ENCODE measurements at places on chromosomes 2 and 18.

GRCh38 chr2:239443666-239444567, 43.1 kb upstream of the HDAC4 start:
- DNase-seq: no peak

- DNase-seq: no peak
These were observed 1.4 kb downstream of the RPRD1A start for GRCh38 chr18:36066001-36066400.

GRCh38 chr2:237539681-237540080, 26.7 kb upstream of the PRLH start:
- no peak for DNase-seq

DNA sequence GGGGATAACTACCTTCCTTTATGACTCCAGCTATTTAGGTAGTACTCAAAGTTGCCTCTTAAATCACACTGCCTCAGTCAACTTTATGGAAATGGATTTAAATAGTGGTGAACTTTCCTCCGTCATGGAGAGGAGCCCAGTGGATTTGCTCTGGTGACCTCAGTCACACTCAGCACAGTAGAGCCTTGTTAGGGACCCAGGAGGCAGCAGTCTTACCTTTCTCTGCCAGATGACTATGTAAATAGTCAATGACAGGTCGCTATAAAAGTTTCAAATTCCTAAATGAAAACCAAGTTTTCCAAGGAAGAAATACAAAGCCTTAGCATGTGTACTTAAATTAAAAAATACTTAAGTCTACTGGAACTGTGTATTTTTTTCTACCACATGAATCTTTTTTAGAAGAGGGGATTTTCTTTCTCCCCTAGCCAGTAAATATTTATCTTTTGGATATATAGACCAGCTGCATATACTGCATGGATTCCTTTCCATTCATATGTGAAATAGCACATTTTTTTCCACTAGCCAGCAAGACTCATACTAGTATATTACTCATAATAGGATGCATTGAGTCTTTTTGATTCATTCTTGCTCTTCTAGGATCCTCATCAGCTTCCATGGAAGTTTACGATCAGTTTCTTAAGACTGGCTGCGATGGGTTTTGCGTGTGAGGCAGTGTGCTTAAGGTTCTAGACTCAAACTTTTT, 147.1 kb downstream of the FMNL2 start:
- no peak for DNase-seq

- peak; percentile 64 for DNase-seq
These were observed 88.7 kb downstream of the TFCP2L1 start for GRCh38 chr2:121196132-121196848.

DNA sequence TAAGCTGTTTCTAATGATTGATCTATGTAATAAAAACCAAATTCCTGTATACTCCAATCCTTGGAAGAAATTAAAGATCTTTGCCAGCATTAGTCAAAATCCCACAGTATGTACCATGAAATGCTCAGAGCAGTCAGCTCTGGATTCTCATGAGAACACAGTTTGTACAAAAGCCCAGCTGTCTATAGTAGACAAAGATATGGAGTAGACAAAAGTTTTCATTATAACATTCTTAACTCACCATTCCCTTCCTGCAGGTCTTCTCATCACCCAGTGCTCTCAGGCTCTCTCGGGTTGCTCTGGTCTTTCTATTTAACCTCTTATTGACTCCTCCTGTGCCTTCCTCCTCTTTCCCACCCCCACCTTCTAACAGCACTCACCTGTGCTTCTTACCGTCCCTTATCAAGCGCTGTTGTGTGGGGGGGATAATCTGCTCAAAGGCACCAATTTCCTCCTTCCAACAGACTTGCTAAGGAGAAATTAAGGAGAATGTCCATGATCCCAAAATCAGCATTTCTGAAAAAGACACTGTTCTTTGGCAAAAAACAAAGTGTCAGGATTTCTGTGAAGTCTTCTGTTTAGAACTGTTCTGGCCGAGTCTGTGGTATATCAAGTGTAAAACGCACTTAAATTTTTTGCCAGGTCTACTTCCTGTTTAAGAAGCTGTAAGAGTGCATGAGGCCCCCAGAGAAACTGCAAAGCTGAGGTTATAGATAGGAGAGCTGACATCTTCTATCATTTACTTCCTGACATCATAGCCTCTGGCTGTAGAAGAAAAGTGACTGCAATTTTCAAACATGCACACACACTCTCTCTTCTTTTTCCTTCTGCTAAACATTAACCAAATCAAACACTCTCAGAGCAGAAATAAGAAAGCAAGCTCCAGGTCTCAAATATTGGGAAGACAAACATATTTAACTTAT, 144.1 kb downstream of the EVA1A start:
- DNase-seq: no peak

- no peak for DNase-seq
These were observed 85.3 kb downstream of the CAPN13 start for GRCh38 chr2:30721668-30722647.

DNA sequence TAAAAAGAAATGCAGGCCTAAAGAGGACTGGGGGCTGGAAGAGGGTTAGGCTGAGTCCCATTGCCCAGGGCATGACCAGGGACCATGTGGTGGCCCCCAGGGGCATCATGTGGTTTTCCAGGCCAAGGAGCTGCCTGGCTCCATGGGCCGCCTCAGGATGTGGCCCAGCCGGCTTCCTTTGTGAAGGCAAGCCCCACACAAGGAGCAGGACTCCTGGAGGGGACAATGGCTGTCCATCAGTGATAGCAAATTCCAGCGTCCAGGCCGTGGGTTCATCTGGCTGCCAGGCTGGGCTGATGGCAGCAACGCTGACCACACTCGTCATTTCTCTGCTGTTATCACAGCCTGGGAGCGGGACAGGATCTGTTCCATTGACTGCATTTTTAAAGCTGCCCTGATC, 82.5 kb downstream of the GBX2 start:
- DNase-seq: no peak

DNA sequence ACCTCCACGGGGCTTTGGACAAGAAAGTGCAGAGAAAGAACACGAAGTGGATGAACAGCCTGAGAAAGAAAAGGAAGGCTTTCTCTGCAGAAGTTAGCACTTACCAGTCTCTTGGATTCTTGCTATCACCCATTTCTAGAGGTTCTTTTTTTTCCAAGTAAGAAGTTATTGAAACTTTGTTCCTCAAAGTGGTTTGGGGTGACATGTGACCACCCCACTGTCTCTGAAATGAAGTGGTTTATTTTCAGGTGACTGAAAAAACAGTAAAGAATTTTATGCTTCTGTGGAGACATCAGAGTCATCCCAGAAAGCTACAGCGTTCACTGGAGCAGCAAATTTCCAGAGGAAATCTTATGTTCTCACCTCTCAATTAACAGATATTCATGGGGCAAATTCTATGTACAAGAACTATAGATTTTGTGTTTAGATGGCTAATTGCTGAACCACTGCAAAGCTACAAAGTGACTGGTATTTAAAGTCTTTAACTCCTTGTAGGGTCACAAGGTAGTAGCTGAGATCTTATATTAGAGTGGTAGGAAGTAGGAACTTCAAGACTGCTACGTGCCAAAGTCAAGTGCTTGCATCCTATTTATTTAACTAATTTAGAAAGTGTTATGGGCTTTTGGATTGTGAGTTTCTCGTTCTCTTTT, 267.5 kb downstream of the TGIF1 start:
- no peak for DNase-seq

- DNase-seq: no peak
These were observed 25.8 kb downstream of the BIN1 start for GRCh38 chr2:127080938-127081755.

DNA sequence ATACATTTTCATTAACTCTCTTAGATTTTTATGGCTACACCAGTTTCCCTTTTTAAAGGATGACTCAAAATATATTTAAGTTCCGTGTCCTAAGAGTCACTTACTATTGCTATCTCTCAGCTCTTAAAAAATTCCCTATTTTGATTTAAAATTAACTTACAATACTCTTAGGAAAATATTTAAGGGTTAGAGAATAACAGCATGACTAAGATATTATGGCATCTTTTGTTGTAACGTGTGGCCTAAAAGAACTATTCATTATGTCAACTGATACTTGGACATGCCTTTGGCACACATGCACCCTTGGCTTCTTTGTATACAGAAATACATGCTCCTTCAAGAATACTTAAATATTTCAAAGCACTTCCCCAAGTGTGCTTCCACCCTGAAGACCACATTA, 42.3 kb downstream of the SCN3A start:
- DNase-seq: no peak

DNA sequence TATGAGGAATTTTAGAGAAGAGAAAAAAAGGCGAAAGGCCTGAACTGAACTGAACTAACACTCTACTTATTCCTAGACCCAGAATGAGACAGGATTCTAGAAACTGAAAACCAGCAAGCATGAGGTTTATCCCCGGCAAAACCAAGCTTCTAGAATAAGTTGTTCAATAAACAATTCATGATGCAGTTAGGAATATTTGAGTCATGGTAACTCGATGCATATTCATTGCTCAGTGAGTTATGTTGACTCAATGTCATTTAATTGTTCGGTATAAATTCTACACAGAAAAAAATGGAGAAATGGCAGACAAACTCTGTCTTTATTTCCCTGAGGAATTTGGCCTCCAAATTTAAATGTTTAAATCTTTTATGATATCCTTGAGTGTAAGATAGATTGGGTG, 321.5 kb downstream of the SATB2 start:
- DNase-seq: no peak

GRCh38 chr2:17879137-17879912, 858 bp downstream of the KCNS3 start:
- peak; percentile 87 for DNase-seq

DNA sequence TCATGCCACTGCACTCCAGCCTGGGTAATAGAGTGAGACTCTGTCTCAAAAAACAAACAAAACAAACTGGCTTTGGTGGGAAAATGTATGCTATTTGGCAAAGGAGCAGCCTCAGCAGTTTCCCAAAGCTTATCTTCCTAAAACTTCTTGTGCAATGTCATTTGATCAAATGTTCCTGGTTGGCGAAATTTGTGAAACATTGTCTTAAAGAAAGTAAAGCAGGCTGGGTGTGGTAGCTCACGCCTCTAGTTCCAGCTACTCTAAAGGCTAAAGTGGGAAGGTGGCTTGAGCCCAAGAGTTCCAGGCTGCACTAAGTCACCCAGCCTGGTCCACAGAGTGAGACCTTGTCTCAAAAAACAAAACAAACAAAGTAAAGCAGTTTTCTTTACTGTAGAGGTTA, 17.3 kb upstream of the TAF4B start:
- no peak for DNase-seq

GRCh38 chr18:79931475-79931874, 20.0 kb downstream of the SLC66A2 start:
- DNase-seq: no peak

- DNase-seq: no peak
These were observed 96.4 kb upstream of the LDAH start for GRCh38 chr2:20919297-20919800.

GRCh38 chr2:20451341-20451740, 4.5 kb downstream of the RHOB start:
- DNase-seq: no peak

DNA sequence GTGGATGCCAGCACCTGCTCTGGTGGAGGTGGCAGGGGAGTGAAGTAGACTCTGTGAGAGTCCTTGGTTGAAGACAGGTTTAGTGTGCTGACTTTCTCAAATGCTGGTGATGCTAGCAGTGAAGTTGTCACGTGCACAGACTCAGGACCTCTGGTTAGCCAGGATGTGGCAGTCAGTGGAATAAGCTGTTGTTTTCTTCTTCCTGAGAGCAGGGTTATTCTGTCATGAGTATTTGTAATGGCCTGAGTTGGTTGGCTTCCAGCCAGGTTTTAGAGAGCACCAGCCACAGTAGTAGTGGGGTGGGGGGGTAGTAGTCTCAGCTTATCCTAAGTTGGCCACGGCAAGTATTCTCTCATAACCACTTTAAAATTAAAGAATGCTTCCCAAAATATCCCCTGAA, 238.5 kb upstream of the FBXO11 start:
- DNase-seq: peak; percentile 1

- no peak for DNase-seq
These were observed 24.6 kb downstream of the DNAJC10 start for GRCh38 chr2:182740701-182741100.

GRCh38 chr2:65129286-65129825, 550 bp downstream of the RAB1A start:
- DNase-seq: no peak

DNA sequence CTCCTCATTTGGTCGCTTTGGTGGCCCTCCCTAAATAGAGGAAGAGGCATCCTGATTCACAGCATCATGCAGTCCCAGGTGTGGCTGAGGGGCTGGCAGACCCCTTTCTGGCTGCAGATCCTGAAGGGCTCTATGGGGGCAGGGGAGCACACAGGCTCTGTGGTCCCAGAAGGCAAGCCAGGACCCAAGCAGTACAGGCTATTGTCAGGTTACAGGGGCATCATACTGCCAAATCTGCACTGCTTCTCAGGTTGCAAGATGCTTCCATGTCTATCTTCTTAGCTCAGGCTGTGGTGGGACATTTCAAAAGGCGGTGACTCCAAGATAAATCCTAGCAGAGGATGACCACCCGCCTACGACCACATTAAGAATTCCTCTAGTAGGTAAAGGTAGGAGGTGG, 54.3 kb downstream of the TTC32 start:
- no peak for DNase-seq

- DNase-seq: no peak
These were observed 526 bp downstream of the PRKRA start for GRCh38 chr2:178450524-178450773.

DNA sequence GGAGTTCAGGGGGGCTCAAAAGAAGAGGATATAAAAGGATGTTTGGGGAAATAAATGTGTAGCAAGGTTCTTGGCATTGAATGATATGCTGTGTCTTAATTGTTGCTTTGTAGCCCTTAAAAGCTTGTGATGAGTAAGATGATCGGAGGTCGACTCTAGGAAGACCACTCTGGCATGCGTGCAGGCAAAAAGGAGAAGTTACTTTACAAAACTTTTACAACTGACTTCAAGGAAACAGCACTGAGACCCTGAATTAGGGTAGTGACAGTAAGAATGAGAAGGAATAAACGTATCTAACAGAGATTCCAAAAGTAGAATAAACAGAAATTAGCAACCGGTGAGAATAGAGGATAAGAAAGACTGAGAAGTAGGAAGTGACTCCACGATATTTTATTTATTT, 228.7 kb upstream of the TANK start:
- DNase-seq: no peak

DNA sequence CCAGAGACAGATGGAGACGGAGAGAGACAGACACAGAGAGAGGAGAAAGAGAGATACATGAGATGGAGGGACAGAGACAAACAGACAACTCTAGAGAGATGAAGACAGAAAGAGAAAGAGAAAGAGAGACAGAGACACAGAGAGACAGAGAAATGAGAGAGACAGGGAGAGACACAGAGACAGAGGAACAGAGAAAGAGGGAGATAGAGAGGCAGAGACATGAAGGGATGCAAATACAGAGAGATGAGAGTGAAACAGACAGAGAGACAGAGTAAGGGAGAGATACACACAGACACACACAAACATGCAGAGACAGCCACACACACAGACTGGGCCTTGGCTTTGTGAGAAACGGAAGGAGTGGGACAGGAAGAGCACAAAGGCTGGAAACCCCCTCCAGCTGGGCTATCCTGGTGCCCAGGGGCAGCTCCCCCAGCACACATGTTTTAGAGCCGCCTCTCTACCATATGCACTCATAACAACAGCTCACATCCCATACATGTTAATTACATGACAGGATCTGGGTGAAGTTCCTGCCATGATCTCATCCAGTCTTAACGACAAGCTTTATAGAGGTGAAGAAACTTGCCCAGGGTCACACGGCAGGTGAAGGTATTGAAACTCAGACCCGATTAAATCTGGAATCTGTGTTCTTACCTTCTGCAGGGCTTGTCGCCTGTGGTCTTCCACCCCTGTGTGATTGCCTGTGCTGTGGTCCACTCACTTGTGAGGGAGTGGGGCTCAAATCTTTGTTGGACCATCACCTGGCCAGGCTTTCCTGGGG, 32.4 kb downstream of the IL18R1 start:
- no peak for DNase-seq

- DNase-seq: no peak
These were observed 303.7 kb downstream of the PTGR3 start for GRCh38 chr18:74905247-74905646.
